ENCODE measurements at places on chromosomes 2 and 18.

DNA sequence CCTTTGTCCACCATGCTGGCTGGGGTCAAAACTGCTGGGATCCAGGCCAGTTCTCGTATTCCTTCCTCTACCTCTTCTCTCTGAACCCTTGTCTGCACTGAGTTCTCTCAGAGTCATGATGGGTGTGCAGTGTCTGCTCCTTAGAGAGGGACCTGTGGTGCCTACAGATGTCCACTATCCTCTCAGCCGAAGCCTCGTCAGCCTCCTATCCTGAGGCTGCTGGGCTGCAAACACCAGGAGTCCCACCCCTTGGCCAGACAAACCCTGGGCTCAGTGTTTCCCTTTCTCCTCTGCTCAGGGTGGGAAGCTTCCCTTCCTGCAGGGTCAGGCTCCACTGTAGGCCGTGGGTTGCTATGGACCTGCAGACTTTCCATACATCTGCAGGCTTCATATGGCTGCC, 2.3 kb downstream of the INPP5D start:
- DNase-seq: no peak

GRCh38 chr2:191486584-191487320, 191.2 kb upstream of the NABP1 start:
- DNase-seq: no peak

DNA sequence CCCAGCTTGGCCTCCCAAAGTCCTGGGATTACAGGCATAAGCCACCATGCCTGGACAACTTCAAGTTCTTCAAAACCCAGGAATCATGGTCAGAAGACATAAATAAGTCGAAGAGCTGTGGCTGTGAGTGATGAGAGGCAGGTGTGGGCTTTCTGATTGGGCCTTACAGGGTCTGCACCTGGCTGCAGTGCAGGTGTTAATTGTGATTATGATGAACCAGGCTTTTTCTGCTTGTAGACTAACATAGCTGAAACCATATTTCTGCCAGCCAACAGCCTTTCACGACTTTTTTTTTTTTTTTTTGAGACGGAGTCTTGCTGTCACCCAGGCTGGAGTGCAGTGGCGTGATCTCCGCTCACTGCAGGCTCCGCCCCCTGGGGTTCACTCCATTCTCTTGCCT, 14.9 kb upstream of the DTNB start:
- DNase-seq: no peak

GRCh38 chr2:130837811-130838565, 1.3 kb downstream of the ARHGEF4 start:
- DNase-seq: no peak

DNA sequence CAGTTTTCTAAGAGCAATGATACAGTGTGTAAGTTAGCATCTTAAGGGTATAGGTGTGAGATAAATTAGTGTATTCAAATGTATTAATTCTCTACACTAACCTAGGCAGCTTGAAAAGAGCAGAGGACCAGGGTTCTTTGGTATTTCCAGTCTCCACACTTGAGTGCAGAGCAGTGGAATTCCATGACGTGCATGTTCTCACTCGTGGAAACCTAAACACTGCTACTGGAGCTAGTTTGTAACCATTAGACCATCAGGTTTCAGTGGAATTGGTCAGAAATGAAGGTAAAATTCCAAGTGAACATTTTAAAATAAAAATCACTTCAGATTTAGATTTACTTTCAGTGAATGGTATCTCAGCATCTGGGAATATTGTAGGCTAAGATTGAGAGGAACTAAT, 9.0 kb downstream of the SPTBN1 start:
- DNase-seq: no peak

GRCh38 chr18:46484971-46485370, 172.0 kb downstream of the LOXHD1 start:
- no peak for DNase-seq

GRCh38 chr2:48089644-48090043, 183.3 kb upstream of the FBXO11 start:
- no peak for DNase-seq

DNA sequence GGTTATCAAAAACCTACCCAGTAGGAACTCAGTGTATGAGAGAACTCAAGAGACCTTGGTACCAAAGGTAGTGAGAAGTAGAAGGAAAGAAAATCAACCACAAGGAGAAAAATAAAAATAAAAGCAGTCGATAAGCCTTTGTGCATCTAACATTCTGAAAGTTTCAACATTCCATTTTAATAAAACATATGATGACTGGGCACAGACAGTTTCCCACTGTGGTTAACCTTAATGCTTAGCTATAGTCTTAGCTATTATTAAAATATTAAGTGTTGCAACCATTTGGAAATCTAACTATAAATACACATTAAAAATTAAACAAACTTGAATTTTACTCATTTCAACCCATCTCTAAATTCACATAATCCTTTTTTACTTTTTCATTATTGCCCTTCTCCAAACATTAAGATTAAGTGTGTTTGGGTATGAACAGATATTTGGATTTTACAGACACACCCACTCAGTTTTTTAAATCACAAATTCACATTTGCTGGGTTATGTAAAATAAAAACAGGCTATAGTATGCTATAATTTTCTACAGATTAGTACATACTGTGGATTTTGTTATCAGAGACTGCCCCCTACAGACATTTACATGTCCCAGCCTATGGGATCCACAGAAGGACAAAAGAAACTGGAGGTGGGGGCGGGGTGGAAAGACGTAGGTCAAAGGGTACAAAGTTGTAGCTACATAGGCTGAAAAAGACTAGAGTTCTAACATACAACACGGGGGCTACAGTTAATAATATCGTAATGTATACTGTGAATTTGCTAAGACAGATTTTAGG, 32.8 kb downstream of the SRBD1 start:
- peak; percentile 18 for DNase-seq

- DNase-seq: no peak
Observed at GRCh38 chr2:66832646-66833435, 397.9 kb downstream of the MEIS1 start.

DNA sequence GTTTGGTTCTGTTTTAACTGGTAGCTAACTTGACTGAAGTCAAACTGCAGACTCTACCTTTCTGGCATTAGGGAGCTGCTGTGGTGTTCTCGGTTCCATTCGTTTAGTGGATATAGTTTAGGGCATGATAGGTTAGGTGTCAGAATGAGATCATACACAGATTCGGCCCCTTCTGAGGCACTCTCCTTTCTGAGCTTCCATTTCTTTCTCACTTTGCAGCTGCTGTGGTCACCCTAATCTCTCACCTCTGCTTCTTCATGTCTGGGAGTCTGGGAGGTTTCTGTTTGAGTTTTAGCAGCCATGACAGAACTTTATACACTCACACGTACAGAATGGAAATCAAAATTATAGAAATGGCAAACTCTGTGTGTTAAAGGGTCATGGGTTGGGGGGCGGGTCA, 122.8 kb downstream of the ATP9B start:
- no peak for DNase-seq

DNA sequence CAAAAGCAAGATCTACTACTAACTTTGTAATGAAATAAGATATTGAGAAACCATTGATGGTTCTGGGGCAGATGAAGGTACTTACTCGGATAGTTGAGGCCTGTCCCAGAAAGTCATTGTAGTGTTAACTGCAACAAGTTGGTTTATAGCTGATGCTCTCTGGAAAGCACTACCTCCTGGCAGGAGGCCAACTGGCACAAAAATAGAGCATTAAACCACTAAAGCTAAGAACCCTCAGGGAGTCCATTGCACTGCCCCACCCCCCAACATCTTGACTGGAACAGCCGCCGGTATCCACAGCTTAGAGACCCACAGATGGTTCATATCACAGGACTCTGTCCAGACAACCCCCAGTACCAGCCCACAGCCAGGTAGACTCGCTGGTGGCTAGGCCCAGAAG, 552.5 kb upstream of the CRIM1 start:
- DNase-seq: no peak

- no peak for DNase-seq
Observed at GRCh38 chr18:75256376-75256775, 45.8 kb downstream of the TSHZ1 start.

GRCh38 chr2:183001948-183002347, 36.3 kb downstream of the NCKAP1 start:
- DNase-seq: no peak

DNA sequence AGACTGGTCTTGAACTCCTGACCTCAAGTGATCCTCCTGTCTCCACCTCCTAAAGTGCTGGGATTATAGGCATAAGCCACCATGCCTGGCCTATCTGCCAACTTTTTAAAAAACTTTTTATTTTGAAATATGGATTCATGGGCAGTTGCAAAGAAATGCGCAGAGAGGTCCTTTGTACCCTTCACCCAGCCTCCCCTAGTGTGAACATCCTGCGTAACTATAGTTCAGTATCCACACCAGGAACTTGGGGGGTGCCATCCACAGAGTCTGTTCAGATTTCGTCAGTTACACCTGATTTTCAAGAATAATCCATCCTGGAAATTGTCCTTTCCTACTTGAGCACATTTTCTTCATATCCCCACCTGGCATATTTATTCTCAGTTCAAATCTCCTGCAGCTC, 33.0 kb downstream of the EFR3B start:
- no peak for DNase-seq

DNA sequence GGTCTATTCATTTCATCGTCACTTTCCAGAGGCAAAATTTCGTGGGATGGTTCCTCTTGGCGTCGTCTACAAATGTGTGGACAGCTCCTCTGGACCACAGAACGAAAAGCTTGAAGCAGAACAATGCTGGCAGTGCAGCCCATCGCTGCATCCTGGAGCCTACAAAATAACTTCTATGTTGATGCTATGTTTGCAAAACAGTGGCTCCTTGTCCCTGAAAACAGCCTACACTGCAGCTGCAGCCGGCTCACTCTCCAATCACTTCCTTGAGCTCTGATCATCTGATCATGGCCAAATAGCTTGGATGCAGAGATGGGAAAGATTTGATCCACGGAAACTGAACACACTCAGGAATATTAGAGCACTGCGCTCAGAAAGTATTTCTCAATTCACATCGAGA, 60.0 kb downstream of the DOCK10 start:
- DNase-seq: no peak
